Upper lobe of right lung (tissue), 1 donor: ENCODE measurements at places on chromosomes 13 and 19. TPM values are rescaled to one million over a fixed set of nuclear protein-coding genes. Genes with fewer than 3 reads are reported as not detected.

DNA sequence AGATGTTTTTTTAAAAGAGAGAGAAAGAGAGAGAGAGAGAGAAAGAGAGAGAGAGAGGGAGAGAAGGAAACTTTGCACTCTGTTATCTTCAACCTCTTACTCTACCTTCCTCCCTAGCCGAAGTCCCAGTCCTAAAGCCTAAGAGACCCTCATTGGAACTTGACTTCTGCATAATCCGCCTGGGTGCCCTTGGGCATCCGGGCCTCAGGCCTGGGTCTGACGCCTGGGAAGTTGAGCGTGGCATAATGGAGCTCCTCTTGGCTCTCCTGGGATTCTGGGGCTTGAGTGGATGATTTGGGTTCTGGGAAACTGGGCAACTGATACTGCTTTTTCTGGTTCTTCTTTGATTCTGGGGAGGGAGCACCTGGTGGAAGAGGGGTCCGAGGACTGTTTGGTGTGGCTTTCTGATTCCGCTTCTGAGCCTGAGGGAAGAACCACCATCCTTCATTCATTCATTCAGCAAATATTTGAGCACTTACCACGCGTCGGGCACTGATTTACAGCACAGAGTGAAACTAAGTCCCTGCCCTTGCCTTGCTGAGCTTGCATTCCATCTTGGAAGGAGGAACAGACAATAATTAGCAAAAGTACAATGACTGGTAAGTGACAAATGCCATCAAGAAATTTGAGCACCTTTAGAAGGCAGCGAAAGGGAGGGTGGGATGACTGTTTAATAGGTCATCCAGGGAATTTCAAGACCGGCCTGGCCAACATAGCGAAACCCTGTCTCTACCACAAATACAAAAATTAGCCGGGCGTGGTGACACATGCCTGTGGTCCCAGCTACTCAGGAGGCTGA is 6.3 kb downstream of the SIGLEC10 start:
- DNase-seq, result no peak
- H3K27ac ChIP-seq, result no peak overlapping the region
- no peak overlapping the region for H3K4me3 ChIP-seq
- no peaks in the 10 kb centered on the region for H3K4me1 ChIP-seq
- no peaks in the 10 kb centered on the region for H3K27me3 ChIP-seq

- H3K4me1 ChIP-seq, result no peaks in the 10 kb centered on the region
- H3K27me3 ChIP-seq, result no peaks in the 10 kb centered on the region
- no peak overlapping the region for H3K27ac ChIP-seq
- H3K4me3 ChIP-seq, result no peak overlapping the region
- no peaks in the 10 kb centered on the region for H3K36me3 ChIP-seq
Observed at GRCh38 chr13:61778531-61778930, 362.9 kb upstream of the PCDH20 start.

The JAK3 gene
- total RNA-seq, result 15.1 TPM

The NLRP13 gene
- total RNA-seq, result not detected

GRCh38 chr13:97905517-97905916 is 48.0 kb upstream of the IPO5 start:
- DNase-seq, result no peak
- no peaks in the 10 kb centered on the region for H3K4me1 ChIP-seq
- H3K4me3 ChIP-seq, result no peak overlapping the region
- H3K27me3 ChIP-seq, result no peaks in the 10 kb centered on the region
- no peak overlapping the region for H3K27ac ChIP-seq

GRCh38 chr13:37360556-37360955 is 238.0 kb downstream of the POSTN start:
- no peaks in the 10 kb centered on the region for H3K36me3 ChIP-seq
- DNase-seq, result no peak
